Stimulated activated CD4-positive, alpha-beta T cell treated with anti-CD3 and anti-CD28 coated beads, Interleukin-1b, Interleukin-23, amount 100 ng/mL, for 1 hour (primary cell): ENCODE measurements at places on chromosomes 2 and 18.

DNA sequence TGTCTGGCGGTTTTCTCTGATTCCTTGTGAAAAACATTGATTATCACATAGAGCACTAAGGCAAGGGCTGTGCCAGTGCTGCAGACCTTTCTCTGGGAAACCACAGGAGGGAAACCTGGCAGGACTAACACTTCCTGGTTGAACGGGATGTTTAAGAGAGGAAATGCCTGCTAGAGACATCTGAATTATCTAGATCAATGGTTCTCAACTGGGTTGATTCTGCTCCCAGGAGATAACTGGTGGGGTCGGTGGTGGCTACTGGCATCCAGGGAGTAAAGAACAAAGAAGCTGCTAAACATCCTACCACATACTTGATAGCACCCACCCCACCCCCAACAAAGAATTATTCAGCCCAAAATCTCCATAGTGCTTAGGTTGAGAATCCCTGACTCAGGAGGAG is 37.5 kb downstream of the DDX18 start:
- no peak for DNase-seq

DNA sequence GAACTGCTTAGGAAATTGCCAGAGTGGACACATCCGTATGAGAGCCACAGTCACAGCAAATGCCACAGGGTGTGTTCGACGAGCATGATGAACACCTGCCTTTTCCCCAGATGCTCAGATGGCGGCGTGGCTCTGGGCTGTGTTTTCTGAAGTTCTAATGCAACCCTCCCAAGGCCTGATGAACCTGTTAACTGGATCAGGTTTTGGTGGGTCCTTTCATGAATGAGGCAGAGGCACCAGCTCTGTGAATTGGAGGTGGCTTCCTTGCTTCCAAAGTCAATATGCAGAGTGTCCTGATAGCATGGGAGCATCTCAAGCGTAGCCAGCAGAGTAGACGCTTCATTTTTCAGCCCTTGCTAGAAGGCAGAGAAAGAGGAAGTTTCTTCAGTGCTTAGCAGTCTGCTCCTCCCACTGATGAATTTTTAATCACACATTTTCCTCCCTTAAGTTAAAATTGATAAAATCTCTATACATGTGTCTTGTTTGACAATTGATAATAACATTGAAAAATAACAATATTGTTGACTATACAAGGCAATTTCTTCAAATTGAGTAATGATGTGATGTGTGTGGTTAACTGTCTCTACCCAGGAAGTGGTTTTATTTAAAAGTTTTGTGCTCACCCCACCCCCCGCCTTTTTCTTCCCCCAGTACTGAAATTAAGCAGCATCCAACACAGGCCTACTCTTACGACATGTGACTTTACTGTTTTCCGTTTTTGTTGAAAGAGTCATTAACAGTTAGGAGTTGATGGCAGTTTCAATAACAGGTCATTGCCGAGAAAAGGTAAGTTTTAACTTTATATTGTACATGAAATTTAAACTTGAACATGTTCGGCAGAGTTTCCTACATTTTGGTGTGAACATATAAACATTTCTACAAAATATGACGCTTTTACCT is at the start of gene ARHGAP15:
Gene ARHGAP15, plus strand, starts transcription at position 739 of the 900 bp plus-strand sequence.
- peak; percentile 26 for DNase-seq

DNA sequence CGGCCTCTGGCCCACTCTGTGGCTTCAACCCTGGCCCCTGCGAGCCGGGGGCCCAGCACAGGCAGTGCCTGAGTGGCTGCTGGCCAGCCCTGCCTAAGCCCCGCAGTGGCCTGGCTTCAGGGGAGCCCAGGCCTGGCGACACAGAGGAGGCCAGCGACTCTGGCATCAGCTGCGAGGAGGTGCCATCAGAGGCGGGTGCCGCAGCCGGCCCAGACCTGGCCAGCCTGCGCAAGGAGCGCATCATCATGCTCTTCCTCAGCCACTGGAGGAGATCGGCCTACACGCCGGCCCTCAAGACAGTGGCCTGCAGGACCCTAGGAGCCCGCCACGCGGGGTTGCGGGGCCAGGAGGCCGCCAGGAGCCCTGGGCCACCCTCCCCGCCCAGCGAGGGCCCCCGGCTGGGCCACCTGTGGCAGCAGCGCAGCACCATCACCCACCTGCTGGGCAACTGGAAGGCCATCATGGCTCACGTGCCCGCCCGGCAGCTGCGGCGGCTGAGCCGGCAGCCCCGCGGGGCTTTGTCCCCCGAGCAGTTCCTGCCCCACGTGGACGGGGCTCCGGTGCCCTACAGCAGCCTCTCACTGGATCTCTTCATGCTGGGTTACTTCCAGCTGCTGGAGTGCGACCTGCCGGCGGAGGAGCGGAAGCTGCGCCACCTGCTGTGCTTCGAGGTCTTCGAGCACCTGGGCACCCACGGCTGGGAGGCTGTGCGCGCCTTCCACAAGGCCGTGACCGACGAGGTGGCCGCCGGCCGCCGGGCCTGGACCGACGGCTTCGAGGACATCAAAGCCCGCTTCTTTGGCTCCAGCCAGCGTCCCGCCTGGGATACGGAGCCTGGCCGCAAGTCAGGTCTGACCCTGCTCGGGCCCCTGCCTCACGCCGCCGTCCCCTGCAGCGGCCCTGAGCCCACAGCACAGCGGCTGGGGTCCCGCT is 7.5 kb upstream of the KLHL30 start:
- no peak for DNase-seq

DNA sequence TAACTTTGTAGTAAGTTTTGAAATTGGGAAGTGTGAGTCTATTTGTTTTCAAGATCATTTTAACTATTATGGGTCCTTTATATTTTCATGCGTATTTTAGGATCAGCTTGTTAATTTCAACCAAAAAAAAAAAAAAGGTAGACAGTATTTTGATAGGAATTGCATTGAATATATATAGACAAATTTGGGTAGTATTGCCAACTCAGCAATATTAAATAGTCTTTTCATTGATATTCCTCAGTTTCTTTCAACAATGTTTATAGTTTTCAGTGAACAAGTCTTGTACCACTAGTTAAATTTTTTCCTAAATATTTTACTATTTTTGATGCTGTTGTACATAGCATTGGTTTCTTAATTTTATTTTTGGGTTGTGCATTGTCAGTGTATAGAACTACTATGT is 149.9 kb downstream of the TAF4B start:
- no peak for DNase-seq

- no peak for DNase-seq
Observed at GRCh38 chr2:88860421-88861075, 169.1 kb downstream of the RPIA start.

DNA sequence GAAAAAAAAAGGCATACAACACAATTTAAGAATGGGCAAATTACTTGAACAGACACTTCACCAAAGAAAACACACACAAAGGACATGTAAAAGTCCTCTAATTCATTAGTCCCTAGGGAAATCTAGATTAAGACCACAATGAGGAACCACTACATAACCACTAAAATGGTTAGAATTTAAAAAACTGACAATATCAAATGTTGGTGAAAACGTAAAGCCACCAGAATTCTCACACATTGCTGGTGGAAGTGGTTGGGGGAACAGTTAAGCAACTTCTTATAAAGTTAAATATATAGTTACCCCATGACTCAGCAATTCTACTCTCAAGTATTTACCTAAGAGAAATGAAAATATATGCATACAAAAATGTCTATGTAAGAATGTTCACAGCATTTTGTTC is 11.8 kb downstream of the RTN4 start:
- DNase-seq: no peak

GRCh38 chr2:202113571-202114142 is 40.6 kb downstream of the KIAA2012 start:
- no peak for DNase-seq

- DNase-seq: no peak
Observed at GRCh38 chr2:196607073-196607472, 32.4 kb upstream of the CCDC150 start.

DNA sequence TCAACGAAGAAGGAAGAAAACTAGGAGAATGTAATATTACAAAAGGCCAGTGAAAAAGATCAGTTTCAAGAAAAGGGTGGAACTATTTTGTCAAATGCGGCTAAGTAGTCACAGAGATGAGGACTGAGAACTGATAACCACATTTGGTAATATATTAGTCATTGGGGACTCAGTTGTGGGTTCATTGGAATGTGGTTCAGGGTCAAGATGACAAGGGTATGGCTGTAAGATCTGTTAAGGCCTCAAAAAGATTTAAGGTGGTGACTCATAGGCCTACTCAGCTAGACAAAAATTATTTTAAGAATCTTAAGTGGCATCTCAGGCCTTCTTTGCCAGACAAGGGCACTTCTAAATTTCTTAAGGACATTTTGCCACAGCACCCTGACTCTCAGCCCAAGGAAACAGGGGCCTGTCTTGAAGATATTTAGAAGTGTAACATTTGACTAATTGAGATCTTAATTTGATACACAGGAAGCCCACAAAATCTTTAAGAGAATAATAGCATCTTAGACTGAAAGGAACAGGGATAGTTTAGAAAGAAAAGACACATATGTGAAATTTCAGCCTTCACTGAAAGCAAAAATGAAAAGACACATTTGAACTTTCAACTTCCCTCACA is 81.3 kb downstream of the STRADB start:
- no peak for DNase-seq

GRCh38 chr18:3055816-3056215 is 42.9 kb upstream of the LPIN2 start:
- no peak for DNase-seq

DNA sequence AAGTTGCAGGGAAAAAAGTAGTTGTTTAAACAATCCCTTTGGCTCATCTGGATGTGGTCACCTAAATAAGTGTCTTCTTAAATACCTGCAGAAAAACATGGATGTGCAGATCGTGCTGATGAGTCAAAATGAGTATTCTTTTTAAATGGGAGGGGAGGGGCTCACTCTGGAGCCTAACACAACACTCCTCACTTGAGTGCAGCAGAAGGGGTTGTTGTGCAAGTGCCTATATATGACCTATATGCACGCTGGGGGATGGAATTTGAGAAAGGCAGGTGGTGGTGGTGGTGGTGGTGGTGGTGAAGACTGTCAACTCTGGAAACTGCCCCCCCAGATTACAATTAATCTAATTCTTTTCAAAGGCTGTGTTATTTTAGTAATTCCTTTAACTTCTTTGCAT is 77.9 kb upstream of the FAM124B start:
- no peak for DNase-seq

DNA sequence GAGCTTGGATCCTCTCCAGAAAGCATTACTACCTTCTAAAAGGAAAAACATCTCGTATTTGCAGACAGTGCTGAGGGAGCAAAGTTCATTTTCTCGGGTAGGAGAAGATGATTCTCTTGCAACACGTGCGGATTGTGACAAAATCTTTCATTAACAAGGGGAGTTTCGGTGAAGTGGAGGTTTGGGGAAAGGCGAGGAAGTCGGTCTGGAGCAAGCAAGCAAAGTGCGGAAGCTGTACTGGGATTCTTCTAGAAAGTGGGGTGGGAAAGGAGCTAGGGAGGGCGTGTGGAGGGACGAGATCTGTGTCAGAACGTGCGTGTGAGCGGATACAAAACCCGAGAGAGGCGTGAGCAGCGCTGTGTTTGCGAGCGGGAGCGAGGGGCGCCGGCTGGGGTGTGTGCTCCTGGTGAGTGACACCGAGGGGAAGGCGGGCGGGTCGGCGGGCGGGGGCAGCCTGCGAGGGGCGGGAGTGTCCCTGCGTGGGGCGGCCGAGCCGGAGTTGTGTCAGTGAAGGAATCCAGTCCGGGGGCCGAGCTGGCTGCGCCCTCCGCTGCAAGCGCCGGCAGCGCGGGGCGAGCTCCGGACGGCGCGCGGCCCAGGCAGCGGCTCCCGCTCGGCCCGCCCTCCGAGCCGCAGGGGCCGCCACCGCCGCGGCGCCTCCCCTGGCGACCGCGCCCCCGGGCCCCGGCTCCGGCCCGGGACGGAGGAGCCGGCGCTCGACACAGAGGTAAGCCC is at the start of gene SPATS2L:
Gene SPATS2L, plus strand, starts transcription at position 498 of the 735 bp plus-strand sequence. CDS start 82,552 bp downstream, outside the sequence.
- DNase-seq: peak; percentile 27

GRCh38 chr18:22796113-22796512 is 137.0 kb upstream of the RBBP8 start:
- no peak for DNase-seq

DNA sequence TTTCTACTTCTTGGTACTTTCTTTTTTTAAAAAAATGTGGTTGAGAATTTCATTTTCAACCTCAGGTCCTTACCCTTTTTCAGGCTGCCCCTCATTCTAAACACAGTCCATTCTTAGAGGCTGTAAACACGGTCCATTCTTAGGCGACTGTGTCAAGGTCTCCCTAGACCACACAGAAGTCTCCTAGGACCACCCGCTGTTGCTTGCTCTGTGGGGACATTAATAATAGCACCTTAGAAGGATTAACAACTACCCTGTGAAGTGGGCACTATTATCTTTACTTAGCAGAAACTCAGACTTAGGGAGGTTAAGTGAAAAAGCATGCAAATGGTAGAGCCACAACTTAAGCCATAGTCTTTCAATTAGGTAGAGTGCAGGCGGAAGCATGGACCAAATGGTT is 91.7 kb downstream of the RBMS1 start:
- DNase-seq: no peak
